DND-41 (cell line): ENCODE measurements at places on chromosomes 3 and 15.

- DNase-seq = no peak
- no peaks in the 10 kb centered on the region for H3K27me3 ChIP-seq
- H3K4me3 ChIP-seq = no peak overlapping the region
- peaks cover 11% of the 10 kb centered on the region for H3K4me1 ChIP-seq
- H3K36me3 ChIP-seq = no peaks in the 10 kb centered on the region
These were observed 57.9 kb downstream of the APBA2 start for GRCh38 chr15:28943611-28944230.

GRCh38 chr3:10189557-10190354, 25.0 kb downstream of the IRAK2 start:
- H3K4me3 ChIP-seq = no peak overlapping the region
- no peaks in the 10 kb centered on the region for H3K27me3 ChIP-seq
- no peak for DNase-seq
- H3K36me3 ChIP-seq = no peaks in the 10 kb centered on the region
- no peaks in the 10 kb centered on the region for H3K4me1 ChIP-seq

- H3K27me3 ChIP-seq = no peaks in the 10 kb centered on the region
- no peak overlapping the region for H3K4me3 ChIP-seq
- DNase-seq = no peak
- H3K27ac ChIP-seq = no peak overlapping the region
- no peaks in the 10 kb centered on the region for H3K36me3 ChIP-seq
- no peaks in the 10 kb centered on the region for H3K4me1 ChIP-seq
These were observed 120.7 kb downstream of the GMNC start for GRCh38 chr3:190741788-190742187.

DNA sequence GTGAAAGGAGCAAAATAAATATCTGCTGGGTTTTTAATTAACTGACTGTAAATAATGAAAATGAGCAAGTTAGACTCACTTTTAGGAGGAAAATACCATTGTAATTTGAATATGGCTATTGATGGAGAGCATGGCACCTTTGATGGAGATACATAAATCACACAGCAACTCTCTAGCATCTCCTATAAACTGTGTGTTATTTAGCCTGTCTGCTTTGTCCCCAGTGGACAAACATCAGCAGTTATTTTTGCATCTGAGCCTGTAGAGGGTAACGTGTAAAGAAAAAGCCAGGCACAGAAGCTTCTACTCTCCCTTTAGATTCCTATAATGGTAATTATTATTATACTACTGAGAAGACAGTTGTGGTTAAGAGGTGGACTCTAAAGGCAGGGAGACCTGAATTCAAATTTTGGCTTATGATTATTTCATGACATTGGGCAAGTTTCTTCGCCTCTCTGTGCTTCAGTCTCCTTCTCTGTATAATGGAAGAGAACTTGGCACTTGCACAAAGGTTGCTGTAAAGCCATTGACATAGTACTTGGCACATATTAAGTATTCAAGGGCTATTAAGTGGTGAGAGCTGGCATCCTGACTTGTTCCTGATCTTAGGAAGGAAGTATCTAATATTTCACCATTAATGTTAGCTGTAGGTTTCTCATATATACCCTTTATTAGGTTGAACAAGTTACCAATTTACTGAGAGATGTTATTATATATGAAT, 289.5 kb upstream of the TRIM42 start:
- H3K36me3 ChIP-seq = no peaks in the 10 kb centered on the region
- no peaks in the 10 kb centered on the region for H3K27me3 ChIP-seq
- no peaks in the 10 kb centered on the region for H3K4me1 ChIP-seq
- no peak for DNase-seq
- H3K4me3 ChIP-seq = no peak overlapping the region
- H3K27ac ChIP-seq = no peak overlapping the region

GRCh38 chr3:71046791-71047190, 536.7 kb downstream of the FOXP1 start:
- H3K27me3 ChIP-seq = no peaks in the 10 kb centered on the region
- no peak for DNase-seq
- peaks cover 90% of the 10 kb centered on the region for H3K36me3 ChIP-seq
- peaks cover 12% of the 10 kb centered on the region; the same call in 1 of the 2 replicates for H3K4me1 ChIP-seq
- no peak overlapping the region for H3K4me3 ChIP-seq

GRCh38 chr15:90565866-90566265, 36.1 kb downstream of the CRTC3 start:
- no peaks in the 10 kb centered on the region for H3K27me3 ChIP-seq
- no peak for DNase-seq
- no peak overlapping the region for H3K4me3 ChIP-seq
- no peak overlapping the region for H3K27ac ChIP-seq
- peaks cover 12% of the 10 kb centered on the region for H3K4me1 ChIP-seq

GRCh38 chr3:140341817-140342403, 336.0 kb upstream of the TRIM42 start:
- H3K4me1 ChIP-seq = no peaks in the 10 kb centered on the region
- H3K27ac ChIP-seq = no peak overlapping the region
- no peaks in the 10 kb centered on the region for H3K36me3 ChIP-seq
- no peak for DNase-seq

GRCh38 chr15:62902821-62903220, 139.7 kb upstream of the TPM1 start:
- DNase-seq = no peak
- no peaks in the 10 kb centered on the region for H3K36me3 ChIP-seq
- H3K4me1 ChIP-seq = no peaks in the 10 kb centered on the region
- H3K4me3 ChIP-seq = no peak overlapping the region

- H3K36me3 ChIP-seq = peaks cover 51% of the 10 kb centered on the region
- H3K4me3 ChIP-seq = no peak overlapping the region
- H3K27me3 ChIP-seq = no peaks in the 10 kb centered on the region
- H3K4me1 ChIP-seq = no peaks in the 10 kb centered on the region
- DNase-seq = no peak
These were observed 10.8 kb downstream of the ZWILCH start for GRCh38 chr15:66515901-66516322.
